ENCODE measurements at places on chromosomes 2 and 18.

DNA sequence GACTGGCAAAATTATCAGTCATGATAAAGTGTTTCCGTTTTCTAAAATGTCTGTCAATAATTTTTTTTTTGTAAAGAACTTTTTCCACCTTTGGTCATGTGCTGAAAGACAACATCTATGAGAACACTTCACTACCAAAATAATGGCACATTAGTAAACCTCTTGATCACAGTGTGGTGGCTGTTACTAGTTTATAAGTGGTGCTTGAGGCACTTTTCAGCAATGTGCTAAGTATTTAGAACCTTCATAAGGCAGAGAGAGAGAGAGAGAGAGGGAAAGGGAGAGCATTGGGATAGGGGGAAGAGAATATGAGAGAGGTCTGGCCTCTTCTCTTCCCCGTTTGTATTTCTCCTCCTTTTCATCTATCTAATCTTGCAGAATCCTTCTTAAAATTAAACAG is 1.1 kb upstream of the NYAP2 start:
- DNase-seq = no peak

DNA sequence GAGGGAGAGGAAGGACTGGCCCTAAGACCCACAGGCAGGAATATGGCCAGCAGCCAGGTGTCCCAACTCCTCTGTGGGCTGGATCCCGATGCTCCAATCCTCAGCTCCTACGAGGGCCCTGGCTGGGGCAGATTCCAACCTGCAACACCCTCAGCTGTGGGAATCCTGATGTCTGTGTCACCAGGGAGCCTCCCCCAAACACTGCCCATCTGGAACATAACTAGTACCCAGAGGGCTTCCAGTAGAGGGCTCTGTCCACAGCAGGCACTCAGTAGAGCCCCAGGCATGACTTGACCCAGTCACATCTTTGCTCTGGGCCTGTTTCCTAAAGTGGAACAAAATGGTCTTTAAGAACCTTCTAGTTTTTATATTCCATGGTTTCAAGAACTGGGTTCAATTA is 20.6 kb upstream of the LOXHD1 start:
- DNase-seq = peak; percentile 11

GRCh38 chr2:66436581-66437001 is 1.7 kb downstream of the MEIS1 start:
- no peak for DNase-seq

- DNase-seq = no peak
Measured at GRCh38 chr2:66561645-66562303, 126.8 kb downstream of the MEIS1 start.

DNA sequence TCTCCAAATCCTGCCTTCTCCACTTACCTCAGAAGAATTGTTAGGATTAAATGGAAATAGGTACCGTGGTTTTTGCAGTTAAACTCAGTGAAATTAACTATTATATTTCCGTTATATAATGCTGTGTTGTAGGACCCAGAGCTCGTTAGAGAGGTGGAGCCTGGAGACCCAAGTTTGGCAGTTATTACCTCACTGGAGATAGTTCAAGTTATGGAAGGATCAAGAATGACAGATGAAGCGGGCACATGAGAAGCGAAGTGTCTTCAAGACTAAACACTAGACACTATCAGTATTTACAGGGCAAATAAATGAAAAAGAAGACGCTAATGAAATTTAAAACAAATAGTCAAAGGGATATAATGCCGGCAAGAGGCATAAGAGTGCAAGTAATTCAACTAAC is 866 bp downstream of the CWC22 start:
- no peak for DNase-seq

DNA sequence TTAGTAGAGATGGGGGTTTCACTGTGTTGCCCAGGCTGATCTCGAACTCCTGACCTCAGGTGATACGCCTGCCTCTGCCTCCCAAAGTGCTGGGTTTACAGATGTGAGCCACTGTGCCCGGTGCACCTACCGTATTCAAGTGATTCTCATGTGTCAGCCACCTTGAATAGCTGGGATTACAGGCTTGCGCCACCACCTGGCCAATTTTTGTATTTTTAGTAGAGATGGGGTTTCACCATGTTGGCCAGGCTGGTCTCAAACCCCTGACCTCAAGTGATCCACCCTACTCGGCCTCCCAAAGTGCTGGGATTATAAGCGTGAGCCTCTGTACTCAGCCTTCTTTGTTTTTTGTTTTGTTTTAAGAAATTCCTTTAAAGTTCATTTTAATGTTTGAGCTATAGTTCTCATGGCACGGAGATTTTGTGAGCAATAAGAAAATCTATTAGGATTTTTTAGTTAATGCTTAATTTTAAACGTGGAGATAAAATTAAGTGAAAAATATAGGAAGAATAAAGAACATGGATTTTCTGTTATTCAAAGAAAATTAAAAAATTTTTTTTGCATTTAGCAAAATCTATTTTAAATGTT is 242.6 kb downstream of the PHLPP1 start:
- DNase-seq = no peak

DNA sequence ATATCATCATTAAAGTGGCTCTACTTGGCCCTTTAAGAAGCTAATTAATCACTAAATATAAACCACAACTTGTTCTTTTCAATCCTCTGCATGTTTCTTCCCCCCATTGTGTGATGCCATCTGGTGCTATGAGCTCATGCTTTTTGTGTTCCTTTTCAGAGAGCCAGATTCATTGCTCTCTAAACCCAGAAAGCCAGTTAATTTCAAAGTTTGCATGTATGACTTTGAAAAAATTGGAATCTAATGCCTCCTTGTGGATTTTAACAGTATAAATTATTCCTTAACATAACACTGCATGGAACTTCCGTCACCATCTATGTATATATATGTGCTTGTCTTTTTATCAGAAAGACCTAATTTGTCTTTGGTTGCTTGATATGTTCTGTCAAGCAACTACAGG is 31.1 kb downstream of the TMEM178A start:
- peak; percentile 30 for DNase-seq

DNA sequence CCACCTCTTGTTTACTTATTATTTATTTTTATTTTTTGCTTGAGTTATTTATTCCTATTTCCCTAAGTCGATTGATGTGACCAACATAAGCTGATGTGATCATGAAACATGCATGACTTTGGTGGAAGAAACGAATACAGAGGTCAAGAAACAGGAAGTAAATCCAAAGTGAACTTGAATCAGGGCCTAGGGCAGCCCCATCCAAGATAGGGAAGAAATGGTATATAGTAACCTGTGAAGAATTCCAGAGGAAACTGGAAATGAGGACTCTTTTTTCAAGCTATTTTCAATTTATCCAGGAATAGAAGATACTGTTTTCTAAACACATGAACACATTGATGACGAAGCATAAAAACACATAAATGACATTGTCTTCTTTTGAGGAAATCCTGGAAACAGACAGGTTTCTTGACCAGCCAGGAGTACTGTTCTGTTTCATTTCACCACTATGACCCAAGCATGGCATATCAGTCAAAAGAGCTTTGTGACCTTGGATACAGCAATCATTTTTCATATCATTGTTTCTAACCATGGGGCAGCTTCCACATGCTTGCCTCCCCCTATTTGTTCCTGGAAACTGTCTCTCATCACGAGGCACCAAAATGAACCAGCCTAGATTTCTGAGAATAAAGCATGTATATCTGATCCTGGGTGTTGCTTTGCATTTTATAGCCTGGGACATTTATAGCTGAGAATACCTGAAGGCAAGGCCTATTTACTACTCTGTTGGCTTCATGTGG is 9.1 kb upstream of the LCLAT1 start:
- DNase-seq = no peak

GRCh38 chr18:26738706-26739105 is 126.8 kb downstream of the AQP4 start:
- no peak for DNase-seq

DNA sequence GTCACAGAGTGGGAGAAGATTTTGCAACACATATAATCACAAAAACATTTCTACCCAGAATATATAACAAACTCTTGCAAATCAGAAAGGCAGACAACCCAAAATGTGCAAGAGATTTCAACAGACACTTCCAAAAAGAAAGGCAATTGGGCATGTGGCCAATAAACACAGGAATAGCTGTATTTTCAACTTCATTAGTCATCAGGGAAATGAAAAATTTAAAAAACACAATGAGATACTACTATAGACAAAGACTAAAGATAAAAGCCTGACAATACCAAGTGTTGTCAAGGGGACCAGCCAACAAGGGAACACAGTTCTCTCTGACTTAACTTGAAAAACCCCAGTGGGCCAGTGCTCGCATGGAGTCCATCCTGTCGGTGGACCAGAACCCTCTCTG is 40.5 kb downstream of the MTHFD2 start:
- DNase-seq = no peak

DNA sequence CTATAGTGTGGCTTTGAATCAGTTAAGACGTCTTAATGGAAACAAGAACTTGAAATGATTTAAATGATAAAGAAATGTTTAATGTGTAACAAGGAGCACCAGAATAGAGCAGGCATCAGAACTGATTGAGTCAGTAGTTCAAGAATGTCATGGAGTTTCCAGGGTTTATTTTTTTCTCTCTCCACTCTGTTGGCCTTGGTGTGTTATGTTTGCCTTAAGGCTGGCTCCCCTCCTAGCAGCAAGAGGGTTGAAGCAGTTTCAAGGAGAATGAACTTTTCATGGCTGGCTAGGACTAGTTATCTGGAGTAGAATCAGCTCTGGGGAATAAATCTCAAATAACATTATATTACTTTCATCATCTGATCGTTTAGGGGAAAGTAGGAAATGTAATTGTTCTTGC is 13.4 kb upstream of the GLS start:
- DNase-seq = no peak

DNA sequence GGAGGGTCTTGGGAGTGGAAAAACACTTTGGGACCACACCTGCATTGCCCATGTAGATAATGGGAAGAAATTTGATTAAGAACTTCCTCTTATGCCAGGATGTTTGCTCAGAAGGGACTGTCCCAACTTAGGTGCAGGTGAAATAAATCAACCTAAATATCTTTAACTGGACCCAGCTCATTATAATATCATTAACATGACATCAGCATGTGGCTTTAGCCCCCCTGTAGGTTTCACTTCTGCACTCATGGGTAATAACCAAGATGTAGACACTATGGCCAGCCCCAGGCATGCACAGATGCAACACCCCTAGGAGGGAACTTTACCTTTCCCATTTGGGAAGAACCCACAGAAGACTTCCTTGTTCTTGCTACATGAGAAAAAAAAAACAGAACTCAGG is 227.4 kb upstream of the ZNF804A start:
- DNase-seq = no peak

DNA sequence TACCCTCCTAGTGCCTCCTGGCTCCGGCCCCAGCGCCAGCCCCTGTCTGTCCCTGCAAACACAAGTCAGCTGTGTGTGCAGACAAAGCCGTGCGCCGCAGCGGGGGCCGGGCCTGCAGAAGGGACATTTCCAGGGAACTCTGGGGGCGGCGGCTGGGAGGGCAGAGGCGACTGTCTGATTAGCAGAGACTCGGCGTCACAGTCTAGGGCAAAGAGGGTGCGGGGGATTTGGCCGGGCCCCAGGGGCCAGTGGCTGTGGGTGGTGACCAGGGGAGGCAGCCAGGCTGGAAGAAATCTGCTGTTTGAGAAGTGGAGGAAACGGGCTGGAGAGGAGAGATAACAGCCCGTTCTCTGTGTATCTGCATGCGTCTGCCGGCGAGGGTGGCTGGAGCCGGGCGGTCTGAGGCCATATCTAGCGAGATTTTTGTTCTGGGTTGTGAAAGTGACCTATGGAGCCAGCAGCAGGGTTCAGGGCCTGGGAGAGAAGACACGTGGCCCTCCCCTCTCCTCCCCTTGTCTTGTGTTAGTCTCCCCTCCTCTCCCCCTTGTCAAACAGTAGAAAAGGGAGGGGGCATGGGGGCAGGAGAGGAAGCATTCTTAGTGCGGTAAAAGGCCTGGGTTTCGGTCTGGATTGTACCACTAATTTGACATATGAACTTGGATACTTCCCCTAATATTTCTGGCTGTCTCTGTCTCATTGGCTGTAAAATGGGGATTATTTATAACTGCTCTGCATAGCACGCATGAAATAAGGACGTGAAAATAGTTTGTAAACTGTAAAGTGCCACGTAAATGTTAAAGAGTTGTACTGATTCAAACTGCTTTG is 169.4 kb downstream of the SMAD7 start:
- no peak for DNase-seq

GRCh38 chr2:86225581-86225980 is 26.3 kb downstream of the MRPL35 start:
- DNase-seq = no peak

DNA sequence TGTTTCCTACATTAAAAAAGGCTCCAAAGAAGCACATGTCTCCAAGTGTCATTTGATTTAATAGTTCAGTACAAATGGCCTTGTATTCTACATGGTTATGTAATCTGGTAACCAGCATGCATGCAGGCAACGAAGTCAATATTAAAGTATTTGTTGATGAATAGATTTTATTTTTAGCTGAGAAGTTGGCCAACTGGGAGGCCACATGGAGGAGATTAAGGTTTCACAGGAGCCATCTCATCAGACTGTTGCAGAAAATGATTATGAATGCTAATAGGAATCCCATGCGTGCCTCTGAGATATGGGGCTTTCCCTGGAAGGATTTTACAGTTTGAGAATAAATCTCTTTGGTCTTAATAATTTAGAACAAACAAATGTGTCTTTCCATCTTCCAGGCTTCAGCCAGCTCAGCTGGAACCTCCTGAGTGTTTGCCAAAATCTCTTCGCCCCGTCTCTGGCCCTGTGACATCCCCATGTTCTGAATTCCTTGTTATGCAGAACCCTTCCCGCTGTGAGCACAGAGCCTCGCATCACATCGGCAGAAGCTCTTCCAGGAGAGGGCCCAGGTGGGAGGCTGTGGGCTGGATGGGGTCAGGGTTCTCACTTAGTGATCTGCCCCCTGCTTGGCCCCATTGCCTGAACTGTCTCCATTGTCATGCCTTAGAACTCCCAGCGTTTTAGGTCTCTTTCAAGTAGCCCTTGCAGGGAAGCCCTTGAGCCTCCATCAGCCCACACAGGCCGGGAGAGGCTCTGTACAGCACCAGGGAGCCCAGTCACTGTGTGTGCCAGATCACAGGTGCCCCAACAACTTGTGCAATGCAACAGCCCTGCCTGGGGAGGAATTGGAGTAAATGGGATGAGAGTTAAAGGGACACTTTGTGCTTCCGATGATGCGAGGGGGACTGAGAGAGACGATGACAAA is 190.5 kb upstream of the TWIST2 start:
- no peak for DNase-seq

GRCh38 chr2:238387332-238387731 is 39.4 kb upstream of the ASB1 start:
- no peak for DNase-seq

DNA sequence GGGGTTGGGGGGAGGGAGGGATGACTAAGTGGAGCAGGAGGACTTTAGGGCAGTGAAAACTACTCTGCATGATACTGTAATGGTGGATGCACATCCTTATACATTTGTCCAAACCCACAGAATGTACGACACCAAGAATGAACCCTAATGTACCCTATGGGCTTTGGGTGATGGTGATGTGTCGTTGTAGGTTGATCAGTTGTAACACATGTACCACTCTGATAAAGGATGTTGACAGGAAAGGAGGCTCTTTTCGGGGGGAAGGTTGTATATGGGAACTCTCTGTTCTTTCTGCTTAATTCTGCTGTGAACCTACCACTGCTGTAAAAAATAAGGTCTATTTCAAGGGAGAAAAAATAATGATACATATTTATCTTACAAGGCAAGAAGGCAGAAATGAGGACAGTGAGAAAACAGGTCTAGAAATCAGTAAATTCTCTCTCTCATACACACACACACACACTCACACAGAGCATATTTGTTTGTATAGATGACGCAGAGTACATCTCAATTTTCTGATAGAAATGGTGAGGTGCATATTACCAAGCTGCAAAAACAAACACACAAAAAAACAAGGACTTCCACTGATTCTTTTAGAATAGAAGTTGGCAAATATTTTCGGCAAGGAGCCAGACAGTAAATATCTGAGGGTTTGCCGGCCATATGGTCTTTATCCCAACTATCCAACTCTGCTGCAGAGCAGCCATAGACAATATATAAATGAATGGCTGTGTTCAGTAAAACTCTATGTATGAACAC is 20.2 kb downstream of the FAM124B start:
- DNase-seq = no peak

All from urothelium cell line (cell line).